ENCODE measurements at places on chromosomes 6 and 20. TPM values are rescaled to one million over a fixed set of nuclear protein-coding genes. Genes with fewer than 3 reads are reported as not detected.

GNL1 gene
- 65.6 TPM for total RNA-seq

ABHD16B gene
- not detected for total RNA-seq

SOX18 gene
- total RNA-seq = 0.15 TPM

HDGFL1 gene
- total RNA-seq = not detected

OXT gene
- total RNA-seq = not detected

CD2AP gene
- total RNA-seq = 20.2 TPM
